ENCODE measurements at places on chromosomes 6 and 20.

DNA sequence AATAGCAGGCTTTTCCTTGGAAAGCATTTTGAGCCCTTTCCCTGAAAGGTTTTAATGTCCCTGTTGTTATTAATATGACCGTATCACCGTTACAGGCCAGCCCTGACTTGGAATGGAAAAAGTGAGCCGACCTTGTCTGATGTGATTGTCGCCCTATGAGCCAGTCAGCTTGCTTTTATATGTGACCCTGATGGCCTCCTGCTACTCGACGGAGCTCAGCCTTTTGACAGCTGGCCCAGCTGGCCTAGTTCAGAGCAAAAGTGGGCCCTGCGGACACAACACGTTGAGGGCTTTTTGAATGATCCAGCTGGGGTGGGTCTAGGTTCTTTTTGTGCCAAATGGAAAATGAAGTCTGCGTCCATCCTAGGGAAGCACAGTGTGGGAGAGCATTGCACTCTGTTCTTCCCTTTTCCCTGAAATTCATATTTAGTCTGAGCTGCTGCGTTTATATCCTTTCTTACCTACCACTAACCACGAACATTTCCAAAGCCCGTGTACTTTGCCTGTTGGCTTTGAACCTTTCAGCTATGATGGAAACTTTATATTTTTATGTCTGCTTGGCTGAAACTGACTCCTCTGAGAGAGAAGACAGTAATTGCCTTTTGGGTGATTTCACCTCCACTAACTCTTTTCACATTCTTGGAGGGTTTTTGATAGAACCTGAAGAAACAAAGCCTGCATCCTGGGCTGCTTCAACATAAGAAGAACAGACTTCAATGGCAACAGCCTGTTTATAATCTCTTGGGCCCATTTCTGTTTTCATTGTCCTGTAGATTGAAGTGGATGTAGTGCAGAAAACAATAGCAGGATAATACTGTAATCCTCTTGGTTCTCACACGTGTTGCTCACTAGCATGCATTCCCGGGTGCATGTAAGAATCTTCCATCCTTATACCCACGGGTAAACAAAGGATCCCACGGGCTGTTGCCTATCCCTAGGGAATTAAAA lies 121.8 kb upstream of the HDGFL1 start:
- DNase-seq: no peak

DNA sequence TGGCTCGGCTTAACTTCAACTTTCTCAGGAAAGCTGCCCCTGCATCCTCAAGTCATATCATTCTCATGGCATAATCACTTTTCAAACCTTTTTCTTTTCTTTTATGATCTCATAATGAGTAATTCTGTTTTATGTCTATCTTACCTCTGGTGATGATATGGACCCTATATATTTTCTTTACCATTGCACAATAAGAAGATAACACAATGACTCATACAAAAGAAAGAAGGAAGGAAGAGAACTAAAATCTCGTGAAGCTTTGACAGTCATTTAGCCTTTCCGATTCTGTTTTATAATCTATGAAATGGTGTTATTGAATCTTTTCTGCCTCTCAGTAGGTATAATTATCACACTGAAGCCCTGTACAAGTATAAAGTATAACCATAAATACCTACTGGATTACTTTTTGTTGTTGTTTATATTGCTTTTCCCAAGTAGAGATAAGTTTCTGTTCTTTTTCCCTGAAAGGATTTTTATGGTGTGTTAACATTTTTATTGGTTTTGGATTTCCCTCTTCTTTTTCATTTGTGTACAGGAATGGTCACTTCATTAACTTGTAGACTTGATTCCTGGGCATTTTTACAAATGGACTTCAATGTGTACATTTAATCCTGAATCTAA lies 300.9 kb downstream of the LAMA2 start:
- DNase-seq: no peak

DNA sequence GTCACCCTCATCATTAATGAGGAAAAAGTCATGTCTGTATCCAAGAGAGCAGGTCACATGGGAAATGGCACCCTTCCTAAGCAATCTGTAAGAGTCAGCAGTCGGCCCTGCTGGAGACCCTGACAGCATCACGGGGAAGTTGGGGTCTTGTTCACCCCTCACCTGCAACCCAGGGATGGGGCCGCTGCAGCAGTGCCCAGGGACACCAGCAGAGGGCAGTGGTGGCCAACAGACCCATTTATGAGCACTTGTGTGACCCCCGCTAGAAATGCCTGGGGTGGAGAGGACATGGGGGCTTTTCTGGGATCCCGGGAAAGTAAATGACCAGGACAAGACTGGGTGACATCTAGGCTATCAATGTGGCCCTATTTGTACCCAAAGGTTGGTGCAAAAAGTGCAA lies 35.9 kb downstream of the ANKRD60 start:
- DNase-seq: peak; percentile 41

GRCh38 chr6:32854376-32855178 lies 585 bp downstream of the PSMB9 start:
- peak; percentile 30 for DNase-seq

DNA sequence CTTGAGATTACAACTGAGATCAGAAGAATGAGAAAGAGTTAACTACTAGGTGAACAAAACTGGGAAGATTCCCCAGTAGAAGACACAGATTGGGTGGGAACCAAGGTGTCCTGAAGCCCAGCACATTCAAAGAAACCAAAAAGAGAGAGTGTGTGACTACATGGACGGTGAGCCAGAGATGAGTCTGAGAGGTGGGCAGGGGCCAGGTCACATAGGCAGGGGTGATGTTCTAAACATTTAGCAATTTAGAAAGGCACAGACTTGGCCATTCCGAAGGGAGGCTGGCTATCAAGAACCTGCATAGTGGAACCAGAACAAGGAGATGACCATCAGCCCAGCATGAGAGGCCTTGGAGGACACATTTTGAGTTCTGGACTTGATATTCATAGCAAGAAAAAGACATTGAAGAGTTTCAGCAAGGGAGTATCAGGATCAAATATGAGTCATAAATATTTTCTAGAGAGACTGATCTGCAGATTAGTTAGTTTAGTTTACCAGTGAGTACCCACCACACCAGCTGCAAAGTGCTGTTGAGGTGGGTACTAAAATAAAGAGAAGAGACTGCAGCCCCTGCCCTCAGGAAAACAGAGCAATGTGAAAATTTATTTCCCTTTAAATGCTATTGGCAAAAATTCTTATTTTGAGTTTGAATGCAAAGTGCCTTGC lies 340.5 kb upstream of the PRDM1 start:
- DNase-seq: no peak

DNA sequence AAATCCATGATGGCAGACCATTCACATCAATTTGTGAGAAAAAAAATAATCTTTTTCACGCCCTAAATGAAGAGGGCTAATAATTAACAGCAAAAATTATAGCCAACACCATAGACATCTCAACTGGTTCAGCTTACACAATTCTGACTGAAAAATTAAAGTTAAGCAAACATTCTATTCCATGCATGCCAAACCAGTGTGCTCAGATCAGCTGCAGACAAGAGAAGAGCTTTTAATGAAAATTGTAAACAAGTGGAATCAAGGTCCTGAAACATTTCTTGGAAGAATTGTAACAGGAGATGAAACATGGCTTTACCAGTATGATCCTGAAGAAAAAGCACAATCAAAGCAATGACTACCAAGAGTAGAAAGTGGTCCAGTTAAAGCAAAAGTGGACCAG lies 710.4 kb downstream of the EPHA7 start:
- DNase-seq: no peak

DNA sequence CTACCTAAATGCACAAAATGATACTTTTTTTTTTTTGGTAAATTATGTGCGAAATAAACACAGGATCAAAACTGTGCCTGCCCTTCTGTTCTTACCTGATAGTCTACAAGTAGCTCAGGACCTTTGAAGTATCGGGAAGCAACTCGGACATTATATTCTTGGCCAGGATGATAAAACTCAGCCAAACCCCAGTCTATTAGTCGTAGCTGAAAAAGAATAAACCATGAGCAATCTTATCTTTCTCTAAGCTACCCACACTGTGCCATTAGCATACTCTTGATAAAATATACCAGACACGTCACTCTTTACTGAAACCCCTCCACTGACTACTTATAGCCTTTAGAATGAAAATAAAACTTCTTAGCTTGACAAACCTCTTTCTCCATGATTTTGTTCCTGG lies 29.8 kb upstream of the TBC1D20 start:
- no peak for DNase-seq

GRCh38 chr6:16420337-16420714 lies 181.9 kb downstream of the GMPR start:
- no peak for DNase-seq

GRCh38 chr6:101114703-101115102 lies 233.6 kb upstream of the ASCC3 start:
- peak; percentile 49 for DNase-seq

Data from GM23338 (cell line).